ENCODE measurements at places on chromosomes 5 and 9.

DNA sequence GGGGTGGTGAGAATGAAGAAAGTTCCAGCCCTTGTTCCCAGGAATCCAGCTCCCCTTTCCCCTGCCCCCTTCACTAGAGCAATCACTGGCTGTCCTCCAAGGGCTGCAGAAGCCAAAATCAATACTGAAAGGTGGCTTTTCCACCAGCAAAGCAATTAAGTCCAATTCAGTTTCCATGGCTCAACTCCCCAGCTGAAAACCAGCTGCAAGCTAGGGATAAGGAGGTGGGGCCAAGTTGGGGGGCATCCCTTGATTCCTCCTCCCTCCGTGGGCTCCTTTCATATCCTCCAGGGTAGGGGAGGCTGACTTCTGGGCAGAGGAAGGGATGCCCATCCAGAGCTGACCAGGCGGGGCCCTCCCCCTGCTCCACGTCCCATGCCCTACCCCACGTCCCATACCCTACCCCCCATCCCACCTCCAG, 22.7 kb downstream of the CAMK2A start:
- peak; percentile 71 for DNase-seq

DNA sequence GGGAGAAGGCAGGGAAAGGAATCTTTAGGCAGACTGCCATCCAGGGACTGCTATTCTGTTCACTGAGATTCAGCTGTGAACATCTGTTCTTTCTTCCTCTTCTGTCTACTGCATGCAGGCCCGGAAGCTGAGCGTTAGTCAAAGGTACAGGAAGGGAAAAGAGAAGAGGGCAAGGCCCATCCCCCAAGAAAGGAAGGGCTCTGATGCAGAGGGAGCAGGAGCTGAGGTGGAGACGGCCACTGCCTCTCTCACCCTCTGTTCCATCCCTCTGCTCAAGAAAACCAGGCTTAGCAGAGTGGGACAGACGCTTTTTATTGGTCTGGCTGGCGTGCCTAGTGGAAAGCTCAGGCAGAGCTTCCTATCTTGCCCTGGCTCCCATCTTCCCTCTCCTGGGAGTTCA, 57.6 kb downstream of the PFDN1 start:
- DNase-seq, result no peak

DNA sequence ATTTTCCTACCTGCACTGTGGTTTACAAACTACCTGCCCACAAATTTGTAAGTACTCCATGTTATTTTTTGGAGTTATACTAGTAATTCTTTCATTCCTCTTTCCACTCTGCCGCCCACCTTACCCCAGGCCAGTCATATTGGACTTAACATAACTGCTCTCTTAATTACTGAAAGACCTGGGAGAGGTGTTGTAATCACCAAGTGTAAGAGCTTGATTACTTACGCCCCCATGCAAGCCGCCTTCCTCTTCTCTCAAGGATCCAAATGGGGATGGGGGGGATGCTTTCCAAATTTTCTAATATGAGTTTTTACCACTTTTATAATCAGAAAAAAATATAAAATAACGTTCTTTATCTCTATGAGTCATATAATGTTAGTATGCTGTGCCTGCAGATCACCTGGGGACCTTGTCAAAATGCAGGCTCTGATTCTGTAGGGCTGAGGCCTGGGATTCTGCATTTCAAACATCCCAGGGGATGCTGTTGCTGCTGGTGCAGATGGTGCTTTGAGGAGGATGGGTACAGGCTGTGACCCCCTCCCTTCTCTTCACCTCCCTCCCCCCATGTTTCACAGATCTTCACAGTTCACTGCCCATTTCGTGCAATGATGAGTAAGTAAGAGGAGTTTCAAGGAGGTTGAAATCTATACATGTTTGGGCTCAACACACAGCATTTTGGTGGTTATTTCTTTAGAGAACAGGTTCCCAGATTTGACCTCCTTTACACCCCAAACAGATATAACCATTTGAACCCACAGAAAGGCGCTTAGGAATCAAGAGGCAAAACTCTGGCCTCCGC, 87.3 kb downstream of the SEC61B start:
- DNase-seq, result no peak

DNA sequence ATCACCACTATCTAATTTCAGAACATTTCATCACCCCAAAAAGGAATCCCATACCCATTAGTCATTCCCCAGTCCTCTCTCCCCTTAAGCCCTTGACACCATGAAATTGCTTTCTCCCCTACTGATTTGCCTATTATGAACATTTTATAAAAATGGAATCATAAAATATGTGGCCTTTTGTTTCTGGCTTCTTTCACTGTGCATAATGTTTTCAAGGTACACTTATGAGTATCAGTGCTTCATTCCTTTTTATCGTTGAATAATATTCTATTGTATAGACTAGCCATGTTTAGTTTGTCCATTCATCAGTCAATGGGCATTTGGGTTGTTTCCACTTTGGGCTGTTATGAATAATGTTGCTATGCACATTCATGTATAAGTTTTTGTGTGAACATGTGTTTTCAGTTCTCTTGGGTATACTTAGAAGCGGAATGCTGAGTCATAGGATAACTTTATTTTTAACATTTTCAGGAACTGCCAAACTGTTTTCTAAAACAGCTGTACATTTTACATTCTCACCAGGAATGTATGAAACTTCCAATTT, 40.4 kb upstream of the FGF1 start:
- no peak for DNase-seq

- no peak for DNase-seq
Measured at GRCh38 chr9:112554516-112554915, 67.9 kb downstream of the KIAA1958 start.

GRCh38 chr5:2383698-2384065, 367.8 kb downstream of the IRX2 start:
- DNase-seq, result no peak

DNA sequence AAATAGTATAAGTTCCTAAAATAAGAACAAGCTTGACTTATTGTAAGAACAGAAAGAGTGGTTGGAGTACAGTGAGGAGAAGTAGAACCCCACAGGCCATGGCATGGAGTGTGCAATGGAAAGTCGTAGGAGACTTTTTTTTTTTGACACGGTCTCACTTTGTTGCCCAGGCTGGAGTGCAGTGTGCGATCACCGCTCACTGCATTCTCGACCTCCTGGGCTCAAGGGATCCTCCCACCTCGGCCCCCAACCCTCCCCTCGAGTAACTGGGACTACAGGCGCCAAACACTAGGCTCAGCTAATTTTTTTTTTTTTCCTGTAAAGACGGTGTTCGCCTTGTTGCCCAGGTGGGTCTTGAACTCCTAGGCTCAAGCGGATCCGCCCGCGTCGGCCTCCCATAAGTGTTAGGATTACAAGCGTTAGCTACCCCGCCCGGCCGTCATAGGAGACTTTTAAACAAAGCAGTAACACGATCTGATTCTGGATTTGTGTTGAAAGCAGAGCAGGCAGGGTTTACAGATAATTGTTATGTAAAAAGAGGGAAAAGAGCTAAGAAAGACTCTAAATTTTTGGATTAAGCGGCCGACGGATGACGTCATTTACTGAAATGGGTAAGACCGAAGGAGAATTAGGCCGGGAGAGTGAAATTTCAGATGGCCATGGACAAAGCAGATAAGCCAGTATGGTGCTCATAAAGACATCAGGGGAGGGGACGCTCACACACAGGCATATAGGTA, 752 bp downstream of the TSTD2 start:
- DNase-seq, result peak; percentile 75

DNA sequence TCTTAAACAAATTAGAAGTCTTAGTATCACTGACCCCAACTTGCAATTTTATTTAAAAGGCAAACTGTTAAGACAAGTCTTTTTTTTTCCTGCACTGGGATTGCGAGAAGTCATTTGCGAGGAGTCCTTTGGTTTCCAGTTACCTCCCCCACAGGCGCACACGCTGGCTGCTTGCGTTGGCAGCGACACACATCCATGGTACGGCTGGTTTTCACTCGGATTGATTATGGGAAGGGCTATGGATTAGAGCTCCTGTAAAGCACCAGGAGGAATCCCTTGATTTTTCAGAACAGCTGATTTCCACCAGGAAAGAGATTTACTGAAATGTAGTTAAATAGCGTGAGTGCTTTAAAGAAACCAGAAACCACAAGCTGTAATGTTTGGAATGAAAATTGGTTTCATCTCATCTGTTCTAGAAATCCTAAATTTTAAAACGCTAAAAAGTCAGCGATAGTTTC, 737 bp downstream of the SLC1A3 start:
- DNase-seq, result peak; percentile 66

GRCh38 chr9:84207491-84207951, 133.0 kb downstream of the SLC28A3 start:
- DNase-seq, result no peak

DNA sequence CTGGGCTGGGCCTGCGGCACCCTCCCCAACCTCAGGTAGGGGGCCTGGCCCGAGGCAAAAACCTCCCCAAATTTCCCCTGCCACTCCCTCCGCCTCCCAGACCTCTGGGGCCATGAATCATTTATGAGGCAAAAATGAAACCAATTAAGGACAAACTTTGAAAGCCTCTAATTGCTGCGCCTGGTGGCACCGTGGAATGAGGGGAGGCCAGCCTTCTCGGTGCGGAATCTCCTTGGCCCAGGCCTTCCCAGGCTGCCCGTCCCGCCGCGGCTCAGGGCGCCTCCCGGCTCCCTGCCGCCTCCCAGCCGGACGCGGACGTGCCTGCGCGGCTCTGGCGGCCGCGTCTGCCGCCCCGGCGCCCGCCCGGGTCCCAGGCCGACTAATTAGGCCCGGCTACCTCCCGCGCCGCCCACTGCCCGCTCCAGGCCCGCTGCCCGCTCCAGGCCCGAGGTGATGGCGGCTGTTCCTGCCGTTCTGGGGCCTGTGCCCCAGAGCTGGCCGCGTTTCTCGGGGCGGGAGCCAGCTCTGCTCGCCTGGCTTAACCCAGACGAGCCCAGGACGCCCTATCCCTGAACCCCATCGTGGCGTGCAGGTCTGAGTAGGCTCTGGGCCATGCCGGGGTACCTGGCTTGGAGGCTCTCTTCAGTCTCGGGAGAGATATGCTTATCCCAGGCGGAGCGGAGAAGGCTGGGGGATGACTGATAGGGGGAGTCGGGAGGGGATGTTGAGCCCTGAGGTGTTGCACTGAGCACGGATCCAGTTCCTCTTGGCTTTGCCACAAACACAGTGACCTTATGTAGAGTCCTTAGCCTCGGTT, 20.1 kb downstream of the CXXC5 start:
- peak; percentile 77 for DNase-seq

- DNase-seq, result no peak
Measured at GRCh38 chr5:125006011-125006685, 259.7 kb upstream of the ZNF608 start.

DNA sequence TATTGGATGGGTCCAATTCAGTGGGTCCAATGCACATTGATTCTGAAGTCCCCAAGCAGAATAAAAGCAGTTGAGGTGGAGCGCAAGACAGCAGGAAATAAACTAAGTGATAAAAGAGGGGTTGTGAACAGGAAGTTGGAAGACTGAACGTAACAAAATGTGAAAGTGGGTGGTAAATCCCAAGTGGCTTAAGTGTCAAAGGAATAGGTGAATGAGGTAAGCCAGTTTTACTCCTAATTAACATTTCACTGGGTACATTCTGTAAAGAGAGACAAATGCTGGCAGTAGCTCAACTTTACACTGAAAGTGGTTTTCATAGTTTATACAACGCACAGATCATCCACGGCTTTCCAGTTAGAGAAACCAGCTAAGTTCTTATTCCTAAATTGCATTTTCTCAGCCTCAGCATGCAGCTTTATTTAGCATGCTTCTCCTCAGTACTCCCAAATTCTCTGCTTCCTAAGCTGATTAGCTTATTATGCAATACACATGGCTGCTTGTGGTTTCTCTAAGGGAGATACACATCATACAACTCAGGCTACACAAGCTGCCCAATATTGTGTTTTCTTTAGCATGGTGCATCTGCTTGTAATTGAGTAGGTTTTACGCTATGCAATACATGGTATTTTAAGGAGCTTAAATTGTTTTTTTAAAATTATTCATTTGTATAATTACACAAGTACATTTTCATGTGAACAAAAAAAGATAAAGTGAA, 34.2 kb upstream of the HSD17B4 start:
- no peak for DNase-seq

DNA sequence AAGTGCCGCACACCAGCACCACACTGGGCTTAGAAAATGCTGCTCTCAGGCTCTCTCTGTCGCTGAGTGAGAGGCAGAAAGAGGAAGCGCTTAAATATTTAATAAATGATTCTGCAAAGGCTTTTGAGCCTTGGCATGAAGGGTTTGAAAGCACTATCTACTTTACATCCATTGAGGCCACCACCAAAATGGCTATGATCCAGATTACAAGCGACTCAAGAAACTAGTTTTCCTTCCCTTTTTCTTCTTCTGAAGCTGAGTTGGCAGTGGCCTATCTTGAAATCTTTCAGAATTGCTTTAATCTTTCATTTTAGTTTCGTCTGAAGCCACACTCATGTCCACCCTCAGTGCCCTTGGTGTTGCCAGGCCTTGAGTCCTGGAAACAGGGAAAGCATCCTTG, 59.5 kb downstream of the EBF1 start:
- DNase-seq, result no peak

DNA sequence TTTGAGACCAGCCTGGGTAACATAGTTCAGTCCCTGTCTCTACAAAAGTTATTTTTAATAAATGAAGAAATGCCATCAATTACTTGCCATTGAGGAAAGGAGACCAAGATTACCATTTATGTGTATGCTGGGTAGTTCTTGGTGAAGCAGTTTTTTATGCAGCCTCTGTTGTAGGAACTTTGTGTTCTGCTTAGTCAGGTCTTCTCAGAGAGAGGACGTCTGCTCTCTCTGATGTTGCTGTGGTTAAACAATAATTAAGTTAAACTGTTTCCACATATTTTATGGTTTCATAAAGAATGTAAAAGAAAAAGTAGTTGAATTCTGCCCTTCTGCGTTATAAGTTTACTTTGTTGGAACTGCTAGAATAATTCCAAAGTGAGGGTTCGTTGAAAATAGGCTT, 210.5 kb downstream of the KDM4C start:
- no peak for DNase-seq

- DNase-seq, result no peak
Measured at GRCh38 chr9:131049829-131050715, 41.1 kb downstream of the LAMC3 start.

GRCh38 chr9:36150574-36151315, 14.2 kb downstream of the GLIPR2 start:
- no peak for DNase-seq

- DNase-seq, result no peak
Measured at GRCh38 chr5:99034336-99034735, 105.5 kb upstream of the CHD1 start.

DNA sequence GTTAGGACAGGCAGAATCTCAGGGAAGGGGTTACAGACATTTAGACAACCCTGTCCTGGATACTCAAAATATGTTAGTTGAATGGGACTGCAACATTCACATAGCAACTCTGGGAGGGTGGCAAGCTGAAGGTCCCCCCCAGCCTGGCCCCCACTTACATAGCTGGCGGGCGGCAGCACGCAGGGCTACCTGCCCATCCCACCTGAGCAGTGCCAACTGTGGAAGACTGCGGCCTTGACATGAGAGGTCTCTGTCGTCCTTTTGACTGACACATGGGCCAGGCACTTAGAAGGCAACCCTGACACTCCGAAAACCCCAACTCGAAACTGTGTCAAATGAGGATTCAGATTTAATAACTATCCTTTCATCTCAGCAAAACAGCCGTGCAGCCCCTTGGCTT, 16.5 kb downstream of the PAX5 start:
- no peak for DNase-seq

GRCh38 chr5:168680395-168680794, 101.2 kb upstream of the PANK3 start:
- no peak for DNase-seq

Measured in right forelimb (tissue), 1 donor.